CD4-positive, alpha-beta T cell treated with Interleukin-15 for 4 hours (primary cell): ENCODE measurements at places on chromosomes 7 and 10.

DNA sequence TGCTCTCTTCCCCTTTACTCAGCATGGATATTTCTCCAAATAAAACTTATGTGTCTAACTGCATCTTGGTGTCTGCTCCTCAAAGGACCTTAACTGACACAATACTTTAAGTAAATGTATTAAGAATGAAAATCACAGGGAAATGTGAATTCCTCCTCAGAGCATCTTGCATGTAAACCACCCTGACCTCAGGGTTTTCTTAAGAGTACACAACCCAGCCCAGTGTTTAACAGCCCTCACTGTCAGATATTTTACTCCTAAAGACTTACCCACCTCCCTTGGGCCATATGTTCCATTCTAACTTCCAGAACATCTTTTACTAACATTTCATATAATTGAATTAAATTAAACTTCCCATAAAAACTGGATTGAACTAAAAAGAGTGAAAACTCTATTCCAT is 315.3 kb downstream of the HPSE2 start:
- no peak for DNase-seq

DNA sequence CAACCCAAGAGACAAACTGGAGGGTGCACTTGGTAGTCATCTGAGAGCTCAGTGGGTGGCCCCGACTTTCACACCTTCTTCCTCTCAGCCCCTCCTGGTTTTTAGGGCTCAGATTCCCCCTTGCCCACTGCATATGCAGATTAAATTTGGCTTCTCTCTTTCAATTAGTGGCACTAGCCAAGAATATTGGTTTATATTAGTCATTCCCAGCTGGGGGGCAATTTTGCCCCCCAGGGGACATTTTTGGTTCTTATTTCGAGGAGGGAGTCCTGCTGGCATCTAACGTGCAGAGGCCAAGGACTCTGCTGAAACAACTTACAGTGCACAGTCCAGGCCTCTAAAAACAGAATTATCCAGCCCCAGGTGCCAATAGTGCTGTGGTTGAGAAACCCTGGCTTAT is 216.0 kb downstream of the RPS24 start:
- DNase-seq = no peak

DNA sequence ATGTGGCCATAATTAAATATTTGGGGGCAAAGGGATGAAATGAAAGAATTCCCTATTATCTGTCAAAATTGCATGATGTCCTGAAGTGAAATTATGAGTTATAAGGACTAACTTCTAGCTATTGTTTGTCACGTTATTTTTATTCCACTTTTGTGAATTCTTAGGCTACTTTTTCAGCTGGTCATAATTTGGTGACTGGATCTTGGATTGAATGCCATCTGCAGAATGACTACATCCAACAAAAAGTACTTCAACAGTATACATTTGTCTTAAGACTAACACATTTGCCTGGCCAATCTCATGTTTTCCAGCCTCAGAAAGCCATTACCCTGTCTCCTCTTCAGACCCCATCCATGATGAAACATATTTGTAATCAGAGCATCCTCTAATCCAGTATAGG is 48.1 kb upstream of the WNT16 start:
- no peak for DNase-seq

- no peak for DNase-seq
Measured at GRCh38 chr10:61903928-61904344, 2.4 kb downstream of the ARID5B start.

DNA sequence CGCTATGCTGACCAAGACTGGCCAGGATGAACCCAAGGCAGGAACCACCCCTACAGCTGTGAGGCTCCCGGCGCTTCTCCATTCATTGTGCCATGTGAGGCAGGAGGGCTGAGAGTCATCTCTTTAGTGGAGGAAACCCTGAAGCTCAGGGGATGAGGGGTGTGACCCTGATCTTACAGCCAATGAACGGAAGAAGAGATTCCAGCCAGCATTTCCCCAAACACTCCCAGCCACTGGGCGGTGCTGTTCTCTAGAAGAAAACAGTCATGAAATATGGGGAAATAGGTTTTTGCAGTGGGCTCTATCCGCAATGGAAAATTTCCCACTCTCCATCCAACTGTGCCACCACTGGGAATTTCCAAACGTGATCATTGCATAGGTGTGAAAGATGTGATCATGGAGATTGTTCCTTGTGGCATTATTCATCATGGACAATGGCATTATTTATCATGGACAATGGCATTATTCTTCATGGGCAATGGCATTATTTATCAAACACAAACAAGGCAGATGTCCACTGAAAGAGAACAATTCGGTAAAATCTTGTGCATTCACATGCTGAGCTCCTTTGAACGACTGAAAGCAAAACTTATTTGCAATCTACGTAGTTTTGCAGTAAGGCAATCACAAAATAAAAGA is 14.0 kb upstream of the SLC18A2 start:
- DNase-seq = no peak

DNA sequence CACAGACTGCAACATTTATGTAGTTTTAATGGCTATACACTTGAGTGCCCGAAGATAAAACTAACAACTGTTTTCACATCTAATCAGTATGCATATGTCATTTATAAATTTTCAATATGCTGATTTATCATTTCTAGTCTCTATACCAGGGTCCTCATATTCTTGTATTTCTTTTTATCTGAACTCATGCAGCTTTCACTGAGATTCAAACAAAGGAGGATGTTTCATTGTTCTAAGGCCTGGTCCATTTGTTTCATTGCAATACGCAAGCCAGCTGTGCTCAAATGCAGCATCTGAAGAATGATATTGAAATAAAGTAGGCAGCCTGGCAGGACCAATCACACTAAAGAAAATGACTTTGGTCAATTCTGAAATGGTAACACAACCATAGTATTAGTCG is 31.7 kb downstream of the MAGI2 start:
- no peak for DNase-seq

- no peak for DNase-seq
Measured at GRCh38 chr7:83494683-83495082, 154.3 kb downstream of the SEMA3E start.

- no peak for DNase-seq
Measured at GRCh38 chr7:99897322-99898022, 20.6 kb upstream of the OR2AE1 start.

DNA sequence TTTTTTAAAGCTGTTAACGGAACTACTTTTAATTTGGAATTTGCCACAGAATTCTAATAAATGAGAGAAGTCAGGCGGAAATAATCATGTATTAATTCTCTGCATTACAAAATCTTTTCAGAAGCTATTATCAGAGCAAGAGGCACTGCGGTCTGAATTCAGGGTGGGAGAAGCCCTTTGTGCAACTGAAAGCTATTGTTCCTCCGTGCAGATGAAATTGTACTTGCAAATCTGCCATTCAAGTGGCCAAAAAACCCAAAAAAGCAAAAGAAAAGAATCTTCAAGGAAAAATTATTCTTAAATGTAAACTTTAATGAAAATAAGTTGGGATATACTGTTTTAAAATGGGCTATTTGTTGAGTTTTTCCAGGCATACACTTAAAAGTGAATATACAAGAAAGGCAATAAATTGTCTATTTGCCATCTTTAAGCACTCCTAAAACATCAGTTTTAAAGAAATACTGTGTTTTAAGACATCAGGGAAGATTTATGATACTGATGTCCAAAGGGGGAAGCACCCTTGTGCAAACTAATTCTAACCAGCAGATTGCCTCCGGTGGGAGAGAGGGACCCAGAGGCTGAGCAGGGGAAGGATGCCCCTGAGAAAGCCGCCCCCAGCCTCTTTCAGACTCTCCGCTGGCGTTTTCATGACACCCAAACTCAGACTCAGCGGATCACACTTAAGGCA is 351.2 kb downstream of the DNAJB6 start:
- DNase-seq = no peak

DNA sequence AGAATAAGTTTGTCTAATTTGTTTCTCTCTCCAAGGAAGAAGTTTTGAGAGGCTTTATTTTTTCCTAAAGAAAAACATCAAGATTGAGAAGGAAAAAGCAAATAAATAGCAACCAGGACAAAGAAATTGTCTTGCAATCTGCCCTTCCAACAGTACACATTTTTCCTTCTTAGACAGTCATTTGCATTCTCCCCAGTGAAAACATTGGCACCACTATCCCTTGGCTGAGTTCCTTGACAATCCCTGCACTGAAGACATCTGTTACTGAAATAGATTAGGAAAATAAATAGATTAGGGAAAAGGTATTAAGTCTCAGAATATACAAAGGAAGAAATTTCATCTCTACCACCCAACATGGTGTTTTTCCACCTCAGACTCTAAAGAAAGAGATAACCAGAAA is 12.2 kb upstream of the TMEM243 start:
- no peak for DNase-seq

DNA sequence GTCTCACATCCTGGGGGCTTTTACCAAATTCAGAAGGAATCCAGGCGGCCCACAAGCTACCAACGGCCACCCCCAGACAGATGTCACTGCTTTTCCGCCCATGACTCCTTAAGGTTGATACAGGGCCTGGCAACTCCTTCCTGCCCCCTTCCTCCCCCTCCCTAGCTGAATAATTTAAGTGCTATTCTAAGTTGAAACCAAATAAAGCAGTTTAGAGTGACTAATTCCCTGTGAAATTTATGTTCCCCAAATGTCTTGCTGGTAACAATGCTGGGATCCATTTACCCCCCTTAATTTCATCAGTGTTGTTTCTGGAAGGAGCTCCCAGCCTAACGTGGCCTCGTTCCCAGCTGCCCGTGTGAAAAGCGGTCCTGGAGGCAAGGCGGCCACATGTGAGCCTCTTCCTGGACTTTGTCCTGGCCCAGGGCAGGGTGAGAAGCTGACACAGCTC is 109.6 kb downstream of the TMEM130 start:
- no peak for DNase-seq

GRCh38 chr10:51031950-51032349 is 42.3 kb upstream of the PRKG1 start:
- DNase-seq = no peak

GRCh38 chr7:129855234-129855673 is 97.5 kb downstream of the UBE2H start:
- DNase-seq = no peak

DNA sequence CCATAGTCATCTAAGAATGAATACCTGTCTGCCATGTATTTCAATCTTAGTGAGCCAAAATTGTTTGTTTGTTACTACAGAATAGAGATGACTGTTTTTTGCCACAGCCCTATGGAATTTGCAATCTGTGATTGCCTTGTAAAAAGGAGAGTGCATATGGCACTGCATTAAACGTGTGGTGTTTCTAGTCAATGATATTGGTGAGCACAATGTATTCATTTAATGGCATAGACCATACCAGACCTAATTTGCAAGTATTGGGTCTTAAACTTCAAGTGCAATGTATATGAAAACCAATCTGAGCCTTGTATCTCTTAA is 11.3 kb downstream of the INSIG1 start:
- no peak for DNase-seq

DNA sequence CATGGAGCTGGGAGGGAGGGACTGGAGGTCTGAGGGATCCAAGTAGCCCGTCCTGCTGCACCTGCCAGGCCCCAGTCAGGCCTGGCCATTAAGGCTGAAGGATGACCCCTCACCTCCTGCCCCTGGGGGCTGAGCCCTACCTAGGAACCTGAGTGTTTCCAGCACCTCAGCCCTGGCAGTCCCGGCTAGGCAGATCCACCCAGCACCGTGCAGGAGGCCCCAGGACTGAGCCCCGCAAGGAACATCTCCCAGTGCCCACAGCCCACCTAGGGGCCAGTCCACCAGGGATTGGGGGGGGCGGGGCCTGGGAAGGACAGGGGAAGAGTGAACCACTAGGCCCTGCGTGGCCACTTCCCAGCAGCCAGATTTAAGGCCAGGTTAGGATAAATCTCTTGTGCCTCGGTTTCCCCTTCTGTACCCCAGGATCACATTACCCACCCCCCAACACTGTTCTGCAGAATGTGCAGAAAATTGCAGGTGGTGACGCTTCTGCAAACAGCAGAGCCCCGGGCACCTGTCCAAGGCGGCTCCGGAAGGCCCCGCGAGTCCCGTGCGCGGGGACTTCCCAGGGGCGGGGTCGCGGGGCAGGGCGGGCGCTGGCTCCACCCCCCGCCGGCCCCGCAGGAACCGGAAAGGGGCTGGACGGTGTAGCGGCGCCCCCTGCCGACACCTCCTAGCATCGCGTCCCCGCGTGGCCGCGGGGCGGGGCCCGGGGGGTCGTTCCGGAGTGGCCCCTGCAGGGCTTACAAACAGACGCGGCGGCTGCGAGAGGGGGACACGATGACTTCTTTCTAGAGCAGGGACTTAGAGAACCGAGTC is 55.9 kb downstream of the PWWP2B start:
- peak; percentile 90 for DNase-seq

- no peak for DNase-seq
Measured at GRCh38 chr7:79930604-79931003, 204.0 kb upstream of the GNAI1 start.
